NCI-H1417 treated with DMSO at 0.1 percent for 48 hours (cell line): ENCODE measurements at places on chromosomes 7 and 10.

DNA sequence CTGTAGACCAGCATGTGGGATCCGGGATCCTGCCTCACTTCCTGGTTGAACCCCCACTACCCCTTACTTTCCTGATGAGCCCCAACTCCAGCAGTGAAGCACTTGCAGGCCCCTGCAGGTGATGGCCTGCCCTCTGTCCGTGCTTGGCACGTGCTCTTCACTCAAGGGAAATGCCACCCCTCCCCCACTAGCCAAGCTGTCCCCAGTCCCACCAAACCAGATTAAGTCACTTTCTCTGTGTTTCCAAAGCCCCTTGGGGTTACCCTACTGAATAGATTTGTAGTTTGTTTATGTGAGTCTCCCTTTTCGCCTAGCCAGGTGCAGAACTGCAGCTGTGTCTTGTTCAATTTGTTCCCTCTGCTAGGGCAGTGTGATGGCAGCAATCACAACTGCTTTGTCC lies 121.7 kb downstream of the WDFY4 start:
- DNase-seq: no peak

DNA sequence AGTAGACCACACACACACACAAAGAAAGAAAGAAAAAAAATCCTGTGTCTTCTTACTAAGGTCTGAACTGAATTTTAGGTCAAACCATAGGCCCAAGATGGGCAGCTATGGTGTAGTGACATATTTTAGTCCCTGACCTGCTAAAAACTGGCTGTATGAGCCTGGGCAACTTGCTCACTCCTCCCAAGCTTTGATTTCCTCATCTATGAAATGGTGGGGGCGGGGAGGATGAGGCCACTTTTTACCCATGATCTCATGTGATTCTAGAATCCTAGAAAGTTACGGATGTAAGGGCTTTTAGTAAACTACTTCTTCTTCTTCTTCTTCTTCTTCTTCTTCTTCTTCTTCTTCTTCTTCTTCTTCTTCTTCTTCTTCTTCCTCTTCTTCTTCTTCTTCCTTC lies 6.1 kb upstream of the CCL24 start:
- DNase-seq: no peak

DNA sequence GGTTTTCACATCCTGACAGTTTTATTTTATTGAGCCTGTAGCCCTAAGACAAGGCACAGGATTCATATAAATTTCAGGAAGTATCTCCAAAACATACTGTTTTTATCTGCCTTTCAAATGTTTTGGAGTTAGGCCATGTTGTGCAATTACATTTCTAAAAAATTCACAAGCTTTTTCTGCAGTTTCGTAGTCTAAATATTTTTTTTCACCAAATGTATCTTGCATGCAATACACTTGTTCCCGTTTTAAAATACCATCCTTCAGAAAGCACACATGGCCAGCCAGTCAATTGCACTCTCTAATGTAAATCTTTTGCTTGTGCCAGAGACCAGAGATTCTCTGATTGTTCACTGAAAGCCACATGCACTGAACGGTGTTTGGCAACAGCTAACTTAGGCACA lies 161.5 kb upstream of the PRKCQ start:
- no peak for DNase-seq

DNA sequence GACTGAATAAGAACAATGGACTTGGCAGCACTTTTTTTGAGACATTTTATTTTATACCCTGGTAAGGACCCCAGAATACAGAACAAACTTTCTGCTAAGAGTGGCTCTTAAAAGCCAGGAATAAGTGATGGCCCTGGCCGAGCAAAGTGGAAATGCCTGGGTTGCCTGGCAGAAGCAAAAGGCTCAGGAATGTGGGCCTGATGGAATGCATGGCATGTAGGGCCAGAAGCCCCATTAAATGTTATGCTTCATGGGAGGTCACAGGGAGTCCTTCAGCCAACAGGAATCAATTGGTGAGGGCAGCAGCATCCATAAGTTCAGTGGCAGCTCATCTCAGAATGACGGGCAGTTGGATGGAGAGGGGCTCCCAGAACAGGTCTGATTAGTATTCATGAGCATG lies 301.5 kb upstream of the CACNA2D1 start:
- DNase-seq: no peak

DNA sequence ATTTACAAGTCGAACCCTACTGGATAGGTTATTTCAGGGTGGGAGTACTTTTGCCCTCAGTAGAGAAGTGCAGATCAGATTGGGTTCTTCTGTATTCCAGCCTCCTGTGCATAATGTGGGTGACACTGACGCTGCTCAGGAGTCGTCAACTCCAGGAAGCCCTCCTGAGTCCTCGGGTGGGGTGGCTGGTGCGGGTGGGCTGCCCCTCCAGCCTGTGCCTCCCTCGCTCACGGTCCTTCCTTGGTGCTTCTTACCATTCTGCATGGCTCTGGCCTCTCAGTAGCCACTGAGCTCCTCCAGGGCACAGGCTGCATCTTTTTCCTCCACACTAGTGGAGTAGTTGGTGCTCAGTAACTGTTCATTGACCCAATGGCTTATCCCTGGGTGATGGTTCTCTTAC lies 4.3 kb downstream of the CDH23 start:
- DNase-seq: no peak

- DNase-seq: no peak
Measured at GRCh38 chr7:142899661-142900060, 14.1 kb upstream of the TRPV6 start.

DNA sequence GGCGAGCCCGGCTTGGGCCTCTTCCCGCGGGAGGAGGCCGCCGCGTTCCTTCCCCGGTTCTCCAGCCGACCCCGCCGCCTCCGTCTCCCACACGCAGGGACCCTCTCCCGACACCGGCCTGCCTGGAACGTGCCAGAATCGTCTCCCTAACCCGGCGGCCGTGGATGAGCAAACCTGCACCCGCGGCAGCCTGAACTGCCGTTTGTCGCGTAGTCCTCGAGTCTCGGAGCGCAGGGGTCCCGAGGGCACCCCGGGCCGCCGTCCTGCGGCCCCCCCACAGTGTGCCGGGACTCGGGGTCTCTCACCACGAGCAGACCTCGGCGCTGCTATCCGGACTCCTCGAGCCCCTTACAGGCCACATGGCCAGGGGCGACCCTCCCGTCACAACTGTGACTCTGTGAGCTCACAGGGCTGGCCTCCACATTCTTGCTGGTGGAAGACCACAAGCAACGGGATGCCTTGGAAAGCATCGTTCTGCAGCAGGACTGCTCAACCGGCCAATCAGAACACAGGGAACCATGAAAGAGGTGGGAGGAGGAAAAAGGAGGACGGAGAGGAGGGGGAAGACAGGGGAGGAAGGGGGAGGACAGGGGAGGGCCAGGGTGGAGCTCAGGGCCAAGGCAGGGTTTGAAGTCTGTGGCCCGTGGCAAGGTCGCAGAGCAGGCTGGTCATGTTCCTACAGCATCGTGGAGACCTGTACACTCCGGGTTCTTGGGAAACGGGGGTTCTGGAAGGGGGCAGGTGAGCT lies 276.9 kb downstream of the DNAJB6 start:
- peak; percentile 43 for DNase-seq

- DNase-seq: no peak
Measured at GRCh38 chr7:108205311-108205710, 75.2 kb upstream of the LAMB4 start.

DNA sequence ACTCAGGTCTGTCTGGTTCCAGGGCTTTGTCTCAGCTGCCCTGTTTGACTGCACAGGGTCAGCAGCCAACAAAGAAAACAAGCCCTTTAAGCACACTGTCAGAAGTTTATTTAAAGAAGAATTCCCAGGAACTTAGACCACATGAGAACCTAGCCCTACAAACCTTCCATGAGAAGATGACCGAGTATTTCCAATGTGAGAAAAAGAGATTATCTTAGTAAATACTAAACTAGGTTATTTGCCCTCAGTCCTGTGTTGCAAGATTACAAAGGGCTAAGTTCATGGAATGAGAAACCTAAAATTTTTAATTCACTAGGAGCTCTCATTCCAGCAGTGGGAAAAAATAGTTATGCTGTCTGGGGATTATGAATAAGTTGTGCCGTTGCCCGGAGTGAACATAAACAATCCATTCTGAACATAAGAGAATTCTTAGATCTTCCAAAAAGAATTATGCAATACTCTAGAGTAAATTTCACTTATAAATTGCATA lies 46.7 kb downstream of the NOC3L start:
- DNase-seq: no peak

GRCh38 chr7:1954366-1955004 lies 278.3 kb downstream of the MAD1L1 start:
- no peak for DNase-seq

- no peak for DNase-seq
Measured at GRCh38 chr7:96959135-96959534, 46.2 kb upstream of the DLX6 start.

GRCh38 chr10:62047228-62047892 lies 145.9 kb downstream of the ARID5B start:
- DNase-seq: no peak

GRCh38 chr10:96337106-96337505 lies 21.7 kb downstream of the OPALIN start:
- no peak for DNase-seq

GRCh38 chr10:130016095-130016494 lies 52.0 kb upstream of the EBF3 start:
- no peak for DNase-seq

GRCh38 chr7:35755711-35756110 lies 45.1 kb upstream of the SEPTIN7 start:
- no peak for DNase-seq
